HCT116 (cell line): ENCODE measurements at places on chromosomes 16 and 17. TPM values are rescaled to one million over a fixed set of nuclear protein-coding genes. Genes with fewer than 3 reads are reported as not detected.

DNA sequence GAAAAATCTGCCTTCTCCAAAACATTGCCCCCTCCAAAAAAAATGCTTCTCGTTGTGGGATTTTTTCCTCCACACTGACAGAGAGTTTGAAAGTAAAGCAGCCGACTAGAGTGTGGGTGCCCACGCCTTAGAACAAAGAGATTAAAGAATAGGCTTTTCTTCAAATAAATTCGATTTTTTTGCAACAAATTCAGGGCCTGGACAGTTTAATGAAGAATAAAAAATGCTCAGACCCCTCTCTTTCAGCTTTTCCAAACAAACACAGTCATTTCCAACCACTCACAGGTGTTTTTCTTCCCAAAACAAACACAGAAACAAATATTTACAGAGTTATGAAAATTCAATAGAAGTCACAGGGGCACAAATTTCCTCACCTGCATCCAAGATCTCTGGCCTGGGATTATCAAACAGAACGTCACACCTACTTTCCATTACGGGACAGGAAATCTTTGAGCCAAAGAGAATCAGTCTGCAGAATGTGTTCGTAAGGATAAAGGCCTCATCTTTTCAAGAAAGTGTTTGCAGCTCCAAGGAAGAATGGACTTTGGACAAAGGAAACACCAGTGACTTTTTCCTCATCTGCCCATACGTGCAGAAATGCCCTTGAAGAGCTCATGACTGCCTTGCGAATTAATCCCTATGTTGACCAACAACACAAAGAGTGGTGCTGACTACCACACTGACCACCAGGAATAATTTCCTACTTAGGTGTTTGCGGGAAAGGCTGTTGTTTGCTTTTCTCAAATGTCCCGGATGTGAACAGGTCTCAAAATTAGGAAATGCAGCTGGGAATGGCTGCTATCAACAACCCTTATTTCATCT, 31.3 kb upstream of the TOX3 start:
- no peaks in the 10 kb centered on the region for H3K36me3 ChIP-seq
- H3K27ac ChIP-seq, result no peak overlapping the region
- DNase-seq, result no peak
- no peaks in the 10 kb centered on the region for H3K4me1 ChIP-seq
- no peak overlapping the region for H3K4me3 ChIP-seq

DNA sequence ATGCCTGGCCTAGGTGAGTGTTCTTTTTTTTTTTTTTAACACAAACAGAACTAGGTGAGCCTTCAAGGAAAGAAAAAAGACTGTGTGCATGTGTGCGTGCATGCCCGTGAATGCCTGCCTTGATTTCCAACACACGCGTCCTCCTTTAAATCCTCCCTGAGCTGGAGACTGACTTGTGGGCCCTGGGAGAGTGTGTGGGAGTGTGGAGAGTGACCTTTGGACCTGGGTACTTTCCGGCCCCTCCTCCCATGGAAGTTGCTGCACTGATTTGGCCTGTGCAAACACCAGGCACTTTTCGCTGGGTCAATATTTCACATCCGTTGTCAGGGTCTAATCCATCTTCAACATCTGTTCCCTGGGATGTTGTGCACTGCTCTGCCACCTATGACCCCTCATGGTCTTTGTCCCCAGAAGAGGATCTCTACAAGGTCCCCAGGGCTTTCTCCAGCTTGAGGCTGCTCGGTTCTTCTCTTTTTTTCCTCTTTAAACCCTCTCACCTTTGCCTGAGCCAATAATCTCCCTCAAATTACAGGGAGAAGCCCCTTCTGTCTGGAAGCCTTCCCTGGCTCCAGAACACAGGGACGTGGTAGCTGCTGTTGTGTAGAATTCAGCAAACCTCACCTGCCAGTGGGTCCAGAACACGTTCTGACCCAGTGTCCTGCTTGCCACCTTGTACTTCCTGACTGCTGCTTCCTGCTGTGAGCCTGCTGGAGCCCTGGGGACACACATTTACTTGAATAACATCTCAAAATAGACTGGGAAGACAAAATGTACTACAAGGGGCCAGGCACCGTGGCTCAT, 20.8 kb upstream of the ATP5MC1 start:
- H3K4me3 ChIP-seq, result no peak overlapping the region
- no peaks in the 10 kb centered on the region for H3K36me3 ChIP-seq
- H3K4me1 ChIP-seq, result peaks cover 8% of the 10 kb centered on the region; the same call in 1 of the 2 replicates
- no peak overlapping the region for H3K27ac ChIP-seq
- no peak for DNase-seq

GRCh38 chr17:56480501-56480900, 113.0 kb upstream of the NOG start:
- H3K27me3 ChIP-seq, result peaks cover 31% of the 10 kb centered on the region; the same call in 1 of the 2 replicates
- no peaks in the 10 kb centered on the region for H3K4me1 ChIP-seq
- no peaks in the 10 kb centered on the region for H3K36me3 ChIP-seq
- no peak overlapping the region for H3K27ac ChIP-seq
- H3K4me3 ChIP-seq, result no peak overlapping the region
- no peak for DNase-seq

DNA sequence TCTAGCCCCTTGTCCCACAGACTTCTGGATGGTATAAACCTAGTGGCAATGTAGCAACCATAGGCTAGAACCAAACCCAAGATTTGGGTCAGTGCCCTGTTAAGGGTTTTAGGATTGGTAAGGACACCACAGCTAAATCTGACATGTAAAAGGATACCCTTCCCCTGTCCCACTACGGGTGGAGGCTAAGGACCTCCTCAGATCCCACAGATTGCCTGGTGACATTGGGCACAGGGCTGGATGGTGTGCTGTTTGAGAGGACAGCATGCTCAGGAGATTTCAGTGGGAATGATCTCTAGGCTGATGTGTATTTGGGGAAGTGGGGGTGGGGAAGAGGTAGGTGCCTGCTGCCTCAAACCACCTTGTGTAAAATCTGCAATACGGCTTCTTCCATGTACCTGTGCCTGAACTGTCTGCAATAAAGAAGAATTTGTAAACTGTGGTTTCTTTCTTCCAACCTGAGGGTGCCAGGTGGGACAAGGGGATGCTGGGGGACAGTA, 671 bp upstream of the EDC4 start:
- no peak for DNase-seq
- peak overlapping the region; percentile 70 for H3K27ac ChIP-seq
- H3K36me3 ChIP-seq, result peaks cover 31% of the 10 kb centered on the region; the same call in 1 of the 2 replicates
- peak overlapping the region; percentile 82; the same call in 1 of the 2 replicates for H3K4me3 ChIP-seq
- H3K27me3 ChIP-seq, result no peaks in the 10 kb centered on the region

- H3K27ac ChIP-seq, result no peak overlapping the region
- no peak for DNase-seq
- no peak overlapping the region for H3K4me3 ChIP-seq
Measured at GRCh38 chr16:79767421-79768275, 167.1 kb upstream of the MAF start.

DNA sequence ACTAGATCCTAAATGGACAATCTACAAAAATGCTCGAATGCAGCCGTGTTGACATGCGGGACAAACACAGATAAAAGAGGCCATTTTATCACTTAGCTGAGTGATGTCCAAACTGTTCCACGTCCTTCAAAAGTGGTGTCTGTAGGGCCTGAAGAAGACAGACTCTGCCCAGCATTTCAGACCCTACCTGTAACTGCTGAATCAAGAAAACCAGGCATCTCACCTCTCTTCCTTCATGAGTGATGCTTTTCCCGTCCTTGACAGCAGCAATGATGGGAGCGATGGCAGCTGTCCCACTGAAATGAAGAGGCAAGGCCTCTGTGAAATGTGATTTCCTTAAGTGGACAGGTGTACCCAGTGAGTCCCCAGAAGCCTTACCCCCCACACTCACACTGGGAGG, 12.3 kb downstream of the ELAC2 start:
- no peak for DNase-seq
- H3K27ac ChIP-seq, result no peak overlapping the region
- H3K27me3 ChIP-seq, result no peaks in the 10 kb centered on the region
- no peaks in the 10 kb centered on the region for H3K4me1 ChIP-seq
- H3K36me3 ChIP-seq, result peaks cover 46% of the 10 kb centered on the region

- H3K27ac ChIP-seq, result no peak overlapping the region
- no peaks in the 10 kb centered on the region for H3K27me3 ChIP-seq
- H3K36me3 ChIP-seq, result no peaks in the 10 kb centered on the region
- H3K4me1 ChIP-seq, result peaks cover 9% of the 10 kb centered on the region
- no peak for DNase-seq
Measured at GRCh38 chr16:53413864-53414263, 20.4 kb upstream of the RBL2 start.

DNA sequence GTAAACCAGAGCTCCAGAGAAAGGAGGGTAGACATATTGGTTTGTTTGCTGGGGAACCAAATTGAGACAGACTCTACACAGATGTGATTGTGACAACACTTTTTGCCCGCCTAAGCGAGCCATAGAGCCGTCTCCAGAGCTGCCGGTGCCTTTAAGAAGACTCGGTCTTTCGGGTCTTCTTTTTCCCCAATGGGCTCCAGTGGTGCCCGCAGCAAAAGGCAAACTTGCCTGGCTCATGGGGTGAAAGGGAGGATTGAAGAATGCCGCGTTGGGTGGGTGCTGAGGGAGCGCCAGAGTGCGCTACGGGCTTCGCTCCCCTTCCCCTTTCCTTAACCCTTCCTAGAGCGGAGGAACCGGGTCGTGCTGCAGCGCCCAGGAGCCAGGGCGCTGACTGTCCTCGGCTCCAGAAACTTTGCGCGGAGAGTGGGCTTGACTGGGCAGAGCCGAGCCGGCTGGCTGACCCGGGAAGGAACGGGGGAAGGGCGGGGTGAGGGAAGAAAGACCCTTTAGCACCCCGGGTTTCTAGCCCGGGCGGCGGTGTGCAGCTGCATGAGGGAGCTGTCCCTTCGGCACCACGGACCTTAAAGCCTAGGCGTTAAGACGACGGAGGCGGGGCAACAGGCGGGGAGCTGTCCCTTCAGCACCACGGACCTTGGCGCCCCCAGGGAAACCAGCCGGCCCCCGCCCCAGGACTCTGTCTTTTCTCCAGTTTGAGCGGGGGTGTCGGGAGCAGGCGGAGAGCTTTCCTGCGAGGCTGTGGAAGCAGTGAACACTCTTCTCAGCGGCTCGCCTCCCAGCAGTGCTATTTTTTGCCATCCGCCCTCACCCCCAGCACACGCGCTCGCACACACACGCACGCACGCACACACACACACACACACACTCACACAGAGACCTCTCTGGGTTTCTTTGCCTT, at the start of gene CACNG3:
CACNG3 (plus strand) TSS at position 880 of the 916 bp plus-strand sequence. CDS start 420 bp downstream, outside the sequence.
- no peaks in the 10 kb centered on the region for H3K4me1 ChIP-seq
- 0 out of 2 replicates have a peak, but pooled peaks cover 8% of the 10 kb centered on the region for H3K27me3 ChIP-seq

DNA sequence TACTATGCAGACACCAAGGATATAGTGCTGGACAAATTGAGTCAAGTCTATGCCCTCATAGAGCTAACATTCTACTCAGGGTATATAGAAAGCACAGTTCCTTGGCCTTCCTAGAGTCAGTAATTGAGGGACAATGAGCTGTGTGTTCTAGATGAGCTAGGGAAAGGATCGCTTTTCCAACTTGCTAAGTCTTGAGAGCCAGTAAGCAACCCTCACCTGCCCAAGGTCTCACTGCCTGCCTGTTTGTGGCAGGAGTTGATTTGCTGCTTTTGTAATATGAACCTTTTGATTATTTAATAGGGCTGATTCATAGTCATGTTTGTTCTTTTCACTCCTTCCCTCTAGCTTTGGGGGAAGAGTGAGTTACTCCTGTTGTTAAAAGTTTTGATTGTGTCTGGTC, 6.5 kb downstream of the DDX42 start:
- H3K36me3 ChIP-seq, result peaks cover 17% of the 10 kb centered on the region

- H3K4me3 ChIP-seq, result no peak overlapping the region
- no peak for DNase-seq
- H3K27me3 ChIP-seq, result no peaks in the 10 kb centered on the region
- no peak overlapping the region for H3K27ac ChIP-seq
- H3K4me1 ChIP-seq, result no peaks in the 10 kb centered on the region; the same call in 1 of the 2 replicates
Measured at GRCh38 chr17:1447052-1447451, 9.0 kb downstream of the CRK start.

GRCh38 chr16:11909653-11910545, 5.9 kb downstream of the GSPT1 start:
- H3K27ac ChIP-seq, result no peak overlapping the region
- peaks cover 18% of the 10 kb centered on the region for H3K4me1 ChIP-seq
- peaks cover 6% of the 10 kb centered on the region for H3K36me3 ChIP-seq
- no peak overlapping the region for H3K4me3 ChIP-seq

- H3K27me3 ChIP-seq, result no peaks in the 10 kb centered on the region
- no peak overlapping the region for H3K27ac ChIP-seq
- no peak for DNase-seq
- no peak overlapping the region for H3K4me3 ChIP-seq
- peaks cover 20% of the 10 kb centered on the region for H3K36me3 ChIP-seq
Measured at GRCh38 chr16:23535901-23536300, 21.2 kb downstream of the EARS2 start.

- peaks cover 8% of the 10 kb centered on the region; the same call in 1 of the 2 replicates for H3K4me1 ChIP-seq
- H3K27ac ChIP-seq, result no peak overlapping the region
- no peaks in the 10 kb centered on the region for H3K27me3 ChIP-seq
- no peak overlapping the region for H3K4me3 ChIP-seq
- H3K36me3 ChIP-seq, result peaks cover 66% of the 10 kb centered on the region
- no peak for DNase-seq
Measured at GRCh38 chr16:70572926-70573270, 49.3 kb downstream of the SF3B3 start.

- no peak overlapping the region for H3K27ac ChIP-seq
- no peaks in the 10 kb centered on the region for H3K27me3 ChIP-seq
- H3K36me3 ChIP-seq, result no peaks in the 10 kb centered on the region
- DNase-seq, result no peak
Measured at GRCh38 chr17:39018267-39019134, 51.3 kb upstream of the FBXO47 start.

GRCh38 chr16:55325080-55325447, 1.1 kb downstream of the IRX6 start:
- peaks cover 28% of the 10 kb centered on the region for H3K27me3 ChIP-seq
- no peaks in the 10 kb centered on the region for H3K36me3 ChIP-seq
- no peaks in the 10 kb centered on the region for H3K4me1 ChIP-seq
- H3K4me3 ChIP-seq, result no peak overlapping the region
- no peak overlapping the region for H3K27ac ChIP-seq

Gene TBC1D3K
- not detected for total RNA-seq

Gene CIITA
- total RNA-seq, result 0.25 TPM

Gene ADAM11
- 7.7 TPM for total RNA-seq

Gene CA7
- total RNA-seq, result not detected

Gene MGAT5B
- total RNA-seq, result 4.4 TPM

Gene HEATR9
- not detected for total RNA-seq

Gene ARL5C
- total RNA-seq, result not detected

Gene EFCAB13
- total RNA-seq, result not detected

Gene IL34
- not detected for total RNA-seq

Gene SKA2
- total RNA-seq, result 72.8 TPM
